ENCODE measurements at places on chromosomes 2 and 18. TPM values are rescaled to one million over a fixed set of nuclear protein-coding genes. Genes with fewer than 3 reads are reported as not detected.

The ANKRD62 gene
- total RNA-seq, result not detected

The SCYGR4 gene
- total RNA-seq, result not detected

The SETBP1 gene
- total RNA-seq, result 0.44 TPM

The ARHGAP15 gene
- total RNA-seq, result not detected

The ROCK1 gene
- 46.0 TPM for total RNA-seq

The INPP5D gene
- total RNA-seq, result 0.14 TPM

The IL36A gene
- not detected for total RNA-seq

The DHRS9 gene
- not detected for total RNA-seq

The GAREM1 gene
- total RNA-seq, result 0.72 TPM

The CABYR gene
- 2.9 TPM for total RNA-seq

All from placental pericyte (primary cell).